ENCODE measurements at places on chromosomes 2 and 18. TPM values are rescaled to one million over a fixed set of nuclear protein-coding genes. Genes with fewer than 3 reads are reported as not detected.

Gene CCDC141
- total RNA-seq, result 8.4 TPM

Gene LRP1B
- 0.55 TPM for total RNA-seq

Gene ALPI
- total RNA-seq, result not detected

- DNase-seq, result no peak
Observed at GRCh38 chr2:165586019-165586418, 116.5 kb downstream of the CSRNP3 start.

GRCh38 chr18:23203891-23204432 lies 68.7 kb downstream of the CABLES1 start:
- DNase-seq, result no peak

Gene ALK
- total RNA-seq, result 0.17 TPM

Gene ALLC
- not detected for total RNA-seq

DNA sequence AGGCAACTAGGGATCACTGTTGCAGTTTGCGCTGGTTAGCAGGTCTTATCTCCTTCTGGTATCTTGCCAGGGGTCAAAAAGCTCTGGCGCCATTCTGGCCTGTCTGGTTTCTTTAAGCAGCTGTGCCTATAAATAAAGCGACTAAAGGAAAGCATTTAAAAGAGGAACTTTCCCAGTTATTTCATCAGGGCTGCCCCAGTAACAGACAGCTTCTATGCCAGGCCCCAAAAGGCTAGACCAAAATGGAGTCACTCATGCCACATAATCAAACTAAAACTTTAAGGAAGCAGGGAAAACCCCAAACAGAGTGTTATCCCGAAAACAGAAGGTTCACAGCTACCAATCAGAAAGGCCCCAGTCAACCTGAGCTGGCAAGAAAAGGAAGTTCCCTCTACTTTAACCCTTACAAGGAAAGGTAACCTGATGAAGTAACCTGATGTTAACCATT lies 41.2 kb upstream of the HNRNPA3 start:
- DNase-seq, result no peak

DNA sequence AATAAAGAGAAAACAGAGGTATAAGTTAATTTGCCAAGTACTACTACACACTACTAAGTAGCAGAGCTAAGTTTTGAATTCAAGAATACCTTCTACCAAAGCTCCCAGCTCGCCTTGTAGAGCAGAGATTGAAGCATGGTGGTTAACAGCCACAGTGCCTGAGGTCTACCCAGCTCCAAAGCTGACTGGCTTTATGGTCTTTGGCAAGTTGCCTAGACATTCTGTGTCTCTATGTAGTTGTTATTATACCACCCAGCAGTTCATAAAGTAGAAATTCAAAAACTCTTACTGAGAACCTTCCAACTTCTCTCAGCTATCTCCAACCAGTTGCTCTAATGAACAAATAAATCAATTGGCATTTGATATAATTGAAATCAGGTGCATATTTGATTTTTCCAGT lies 87.8 kb downstream of the PDE11A start:
- DNase-seq, result no peak

Gene HOXD12
- total RNA-seq, result not detected

GRCh38 chr18:7017013-7017412 lies 100.6 kb downstream of the LAMA1 start:
- DNase-seq, result no peak

Gene INPP5D
- total RNA-seq, result 1.6 TPM

Gene MAL
- 1.2 TPM for total RNA-seq

- DNase-seq, result no peak
Observed at GRCh38 chr18:55265130-55265675, 305.9 kb upstream of the CCDC68 start.

Gene SLC4A5
- 1.1 TPM for total RNA-seq

DNA sequence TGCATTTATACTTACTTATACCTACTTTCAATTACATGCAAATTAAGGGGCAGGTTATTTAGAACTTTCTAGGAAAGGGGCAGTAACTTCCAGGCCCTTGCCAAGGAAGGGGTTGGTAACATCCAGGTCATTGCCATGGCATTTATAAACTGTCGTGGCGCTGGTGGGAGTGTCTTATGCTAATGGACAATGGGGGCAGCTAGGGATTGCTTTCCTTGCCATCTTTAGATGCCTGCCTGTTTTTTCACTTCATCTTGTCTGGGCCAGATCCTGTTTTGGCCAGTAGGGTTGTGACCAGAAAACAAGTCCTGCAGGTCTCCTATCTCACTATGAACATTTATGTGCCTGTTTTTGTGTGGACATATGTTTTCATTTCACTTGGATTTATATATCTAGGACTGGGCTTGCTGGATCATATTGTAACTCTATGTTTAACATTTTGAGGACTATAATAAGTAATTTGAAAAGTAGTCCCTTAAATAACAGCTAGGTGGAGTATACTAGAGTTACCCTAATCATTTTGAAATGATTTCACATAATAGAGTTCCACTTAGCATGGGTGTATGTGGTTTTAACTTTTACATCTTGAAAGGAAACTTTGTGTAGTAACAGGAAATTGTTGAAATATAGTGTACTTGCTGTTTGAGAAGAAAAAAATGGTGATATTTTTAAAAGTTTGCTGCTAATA lies 56.1 kb downstream of the LCLAT1 start:
- DNase-seq, result no peak

GRCh38 chr2:124753842-124754241 lies 728.8 kb downstream of the CNTNAP5 start:
- DNase-seq, result no peak

GRCh38 chr18:61643884-61644647 lies 248.7 kb downstream of the RNF152 start:
- DNase-seq, result no peak

DNA sequence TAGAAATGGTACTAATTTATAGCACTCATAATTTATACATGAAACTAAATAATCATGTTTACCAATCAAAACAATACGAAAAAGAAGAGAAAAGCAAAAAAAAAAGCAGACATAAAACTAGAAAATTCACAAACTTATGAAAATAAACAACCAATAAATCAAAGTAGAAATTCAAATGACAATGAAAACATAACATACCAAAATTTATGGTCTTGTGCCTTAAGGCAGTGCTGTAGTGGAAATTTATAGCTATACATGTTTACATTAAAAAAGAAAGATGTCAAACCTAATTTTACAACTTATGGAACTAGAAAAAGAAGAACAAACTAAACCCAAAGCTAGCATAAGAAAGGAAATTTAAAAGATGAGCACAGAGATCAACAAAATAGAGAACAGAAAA lies 16.1 kb upstream of the SPR start:
- DNase-seq, result no peak

Gene ASXL3
- 1.5 TPM for total RNA-seq

DNA sequence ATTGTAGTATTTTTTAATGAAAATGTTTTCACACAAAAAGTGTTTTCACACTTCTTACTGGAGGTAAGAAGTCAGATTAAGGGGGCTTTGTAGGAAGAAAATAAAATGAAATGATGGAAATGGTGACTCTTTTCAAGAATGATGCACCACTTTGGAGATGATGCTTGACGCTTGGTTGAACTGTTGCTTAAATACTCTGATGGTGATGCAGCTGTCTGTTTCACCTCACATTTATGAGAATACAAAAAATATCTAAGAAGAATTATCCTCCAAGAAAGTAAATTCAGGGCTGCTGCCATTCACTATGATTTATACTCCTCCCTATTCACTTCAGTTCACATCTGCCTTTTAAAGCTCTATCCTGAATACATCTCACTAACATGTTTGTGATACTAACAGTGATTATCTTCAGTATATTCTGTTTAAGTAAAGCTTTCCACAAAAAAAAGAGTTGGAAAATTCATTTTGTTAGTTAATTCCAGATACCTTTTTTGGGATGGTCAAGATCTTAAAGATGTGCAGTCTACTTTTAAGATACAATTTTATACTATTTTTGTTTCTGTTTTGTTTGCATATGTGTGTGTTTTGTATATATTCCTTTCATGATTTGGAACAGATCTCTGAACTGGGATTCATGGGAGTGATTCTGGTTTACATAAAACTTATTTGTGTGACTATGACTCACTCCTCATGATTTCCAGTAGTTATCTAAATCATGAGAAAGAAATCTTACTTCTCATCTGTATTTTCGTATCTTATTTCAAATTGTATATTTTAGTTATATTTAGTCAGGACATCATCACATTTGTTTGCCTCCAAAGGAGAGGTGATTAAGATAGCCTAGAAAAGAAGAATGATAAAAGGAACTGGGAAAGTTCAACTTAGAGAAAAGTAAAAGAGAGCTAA lies 53.1 kb downstream of the SLC39A10 start:
- DNase-seq, result no peak

Gene GPR75
- total RNA-seq, result 1.1 TPM

GRCh38 chr2:204665207-204665606 lies 119.9 kb downstream of the PARD3B start:
- no peak for DNase-seq

- DNase-seq, result no peak
Observed at GRCh38 chr2:8633186-8633734, 48.6 kb upstream of the ID2 start.

- no peak for DNase-seq
Observed at GRCh38 chr18:21194871-21195771, 46.9 kb upstream of the GREB1L start.

- DNase-seq, result no peak
Observed at GRCh38 chr2:134175834-134176233, 78.0 kb upstream of the MGAT5 start.

GRCh38 chr2:179574061-179574519 lies 287.3 kb downstream of the ZNF385B start:
- DNase-seq, result no peak

DNA sequence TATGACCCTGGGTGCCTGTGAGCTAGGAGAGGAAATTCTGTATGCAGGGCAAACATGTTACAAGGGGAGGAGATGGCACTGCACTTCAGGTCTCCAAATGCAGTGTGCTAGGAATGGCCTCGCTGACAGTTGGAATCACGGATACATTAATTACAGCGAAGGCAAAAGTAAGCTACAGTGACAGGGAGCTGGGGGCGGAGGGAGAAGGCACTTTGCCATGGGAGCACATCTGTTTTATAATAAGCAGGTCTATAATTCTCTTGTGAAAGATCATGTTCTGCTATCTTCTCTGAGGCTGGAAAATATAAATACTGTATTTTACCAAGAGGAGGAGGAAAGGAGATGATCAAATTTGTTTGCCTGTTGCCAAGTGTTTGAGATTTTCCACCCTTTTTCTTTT lies 56.3 kb upstream of the FZD5 start:
- DNase-seq, result no peak

DNA sequence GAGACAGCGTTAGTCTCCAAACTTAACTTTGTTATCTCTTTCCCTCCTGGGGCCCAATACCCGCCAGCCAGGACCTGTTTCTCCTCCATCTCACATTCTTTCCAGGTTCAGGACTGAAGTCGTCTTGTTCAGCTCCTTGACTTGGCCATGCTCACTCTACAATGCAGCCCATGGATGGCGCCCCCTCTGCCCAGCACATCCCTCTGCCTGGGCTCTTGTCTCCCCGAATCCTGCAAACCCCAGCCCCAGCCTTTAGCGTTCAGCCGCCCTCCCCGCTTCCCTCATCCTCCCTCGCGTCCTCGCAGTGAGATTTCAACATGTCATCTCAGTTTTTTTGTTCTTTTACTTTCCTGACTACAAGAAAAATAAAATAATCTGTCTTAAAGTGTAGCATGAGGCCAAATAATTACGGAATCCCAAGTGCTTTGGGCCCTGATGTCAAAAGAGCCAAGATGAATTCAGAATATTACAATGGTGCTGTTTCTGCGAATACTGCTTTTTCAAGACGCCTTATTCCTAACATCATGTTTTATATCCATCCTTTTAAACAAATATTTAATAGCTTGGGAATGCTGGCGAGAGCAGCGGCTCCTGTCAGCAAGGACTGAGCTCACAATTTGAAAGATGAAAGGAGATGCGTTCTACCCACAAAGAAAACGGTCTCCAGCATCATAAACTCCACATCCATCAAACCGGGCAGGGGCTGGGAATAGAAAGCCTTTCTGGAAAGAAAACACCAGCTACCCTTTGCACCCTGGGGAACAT lies 1.0 kb downstream of the FAM178B start:
- DNase-seq, result no peak

GRCh38 chr18:37507239-37507638 lies 58.4 kb downstream of the CELF4 start:
- no peak for DNase-seq

GRCh38 chr18:10128921-10129501 lies 215.2 kb downstream of the VAPA start:
- no peak for DNase-seq

DNA sequence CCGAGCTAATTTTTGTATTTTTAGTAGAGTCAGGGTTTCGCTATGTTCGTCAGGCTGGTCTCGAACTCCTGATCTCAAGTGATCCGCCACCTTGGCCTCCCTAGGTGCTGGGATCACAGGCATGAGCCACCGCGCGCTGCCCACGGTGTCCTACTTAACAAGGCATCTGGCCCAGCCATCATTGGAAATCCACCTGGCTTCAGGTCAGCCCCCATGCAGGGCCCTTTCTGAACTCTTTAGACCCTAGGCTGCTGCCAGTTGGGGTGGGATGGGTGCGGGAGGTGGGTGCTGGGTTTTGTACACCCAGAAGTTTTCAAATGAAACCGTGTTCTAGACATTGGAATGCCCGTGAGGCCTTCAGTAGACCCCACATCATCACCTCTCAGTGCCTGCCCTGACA lies 26.6 kb upstream of the NT5DC4 start:
- DNase-seq, result no peak

Gene OR6B2
- total RNA-seq, result not detected

Gene LTBP1
- 5.8 TPM for total RNA-seq

GRCh38 chr2:217981084-217981730 lies 21.6 kb downstream of the TNS1 start:
- peak; percentile 32 for DNase-seq

Gene GALNT5
- total RNA-seq, result 0.19 TPM

GRCh38 chr2:84841577-84841976 lies 39.3 kb downstream of the TRABD2A start:
- DNase-seq, result no peak

Gene FAM228A
- not detected for total RNA-seq

Gene RIT2
- total RNA-seq, result not detected

- DNase-seq, result no peak
Observed at GRCh38 chr2:70062270-70062669, 25.0 kb upstream of the PCBP1 start.

Gene TXNDC9
- total RNA-seq, result 6.7 TPM

DNA sequence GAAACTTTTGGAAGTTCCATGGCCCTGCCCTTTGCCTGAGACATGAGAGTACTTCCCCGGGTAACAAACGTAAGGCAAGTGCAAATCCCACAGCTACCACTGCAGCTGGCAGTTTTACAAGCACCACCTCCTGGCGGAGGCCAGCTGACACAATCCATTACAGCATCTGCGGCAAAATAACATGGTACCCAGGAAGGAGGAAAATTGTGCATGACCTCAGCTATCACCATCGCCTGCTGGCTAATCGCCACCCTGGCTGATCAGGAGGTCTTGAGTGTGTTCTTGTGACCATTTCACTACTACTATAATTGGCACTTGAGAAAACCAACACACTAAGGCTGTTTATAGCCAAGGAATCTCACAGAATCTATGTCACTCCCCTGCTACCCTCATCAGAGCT lies 71.7 kb upstream of the SERPINE2 start:
- DNase-seq, result no peak

- DNase-seq, result no peak
Observed at GRCh38 chr2:67526283-67526682, 129.2 kb downstream of the ETAA1 start.

Gene ID2
- total RNA-seq, result 25.5 TPM

- no peak for DNase-seq
Observed at GRCh38 chr18:36149514-36150289, 20.0 kb downstream of the ELP2 start.

GRCh38 chr2:99569386-99569785 lies 79.6 kb upstream of the REV1 start:
- DNase-seq, result no peak

- DNase-seq, result no peak
Observed at GRCh38 chr18:11909591-11910026, 1.5 kb upstream of the MPPE1 start.

Measured in pancreas (tissue), 10 donors.